Myocyte (in vitro differentiated cells): ENCODE measurements at places on chromosomes 13 and 19.

- peak; percentile 52 for DNase-seq
Observed at GRCh38 chr13:76864259-76864658, 21.9 kb downstream of the KCTD12 start.

DNA sequence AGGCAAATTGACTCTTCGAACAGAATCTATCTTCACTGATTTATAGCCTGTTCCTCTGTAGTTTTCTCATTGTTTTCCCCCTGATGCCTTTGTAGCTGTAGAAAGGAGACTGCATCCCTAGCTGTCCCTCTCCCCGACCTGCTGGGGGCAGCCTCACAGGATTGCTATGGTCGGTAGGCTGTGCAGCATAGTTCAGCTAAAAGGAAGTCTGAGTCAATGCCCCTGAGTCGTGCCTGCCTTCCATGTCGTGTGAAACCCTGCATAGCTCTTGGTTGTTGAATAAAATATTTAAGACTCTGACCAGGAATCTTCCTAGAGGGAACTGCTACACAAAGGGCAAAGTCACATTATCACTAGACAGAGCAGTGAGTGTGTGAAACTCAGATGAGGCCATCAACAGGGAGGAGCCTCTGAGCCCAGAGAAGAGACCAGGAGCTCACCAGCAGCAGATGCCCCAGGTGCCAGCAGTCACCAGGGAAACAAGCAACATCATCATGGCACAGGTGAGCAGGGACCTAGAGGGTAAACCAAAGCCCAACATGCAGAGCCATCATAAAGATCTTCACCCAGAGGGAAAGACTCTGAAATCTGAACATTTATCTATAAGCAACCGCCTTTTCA is 108.4 kb upstream of the NBEA start:
- peak; percentile 9 for DNase-seq

GRCh38 chr13:109148243-109148642 is 518.8 kb downstream of the MYO16 start:
- DNase-seq, result no peak

DNA sequence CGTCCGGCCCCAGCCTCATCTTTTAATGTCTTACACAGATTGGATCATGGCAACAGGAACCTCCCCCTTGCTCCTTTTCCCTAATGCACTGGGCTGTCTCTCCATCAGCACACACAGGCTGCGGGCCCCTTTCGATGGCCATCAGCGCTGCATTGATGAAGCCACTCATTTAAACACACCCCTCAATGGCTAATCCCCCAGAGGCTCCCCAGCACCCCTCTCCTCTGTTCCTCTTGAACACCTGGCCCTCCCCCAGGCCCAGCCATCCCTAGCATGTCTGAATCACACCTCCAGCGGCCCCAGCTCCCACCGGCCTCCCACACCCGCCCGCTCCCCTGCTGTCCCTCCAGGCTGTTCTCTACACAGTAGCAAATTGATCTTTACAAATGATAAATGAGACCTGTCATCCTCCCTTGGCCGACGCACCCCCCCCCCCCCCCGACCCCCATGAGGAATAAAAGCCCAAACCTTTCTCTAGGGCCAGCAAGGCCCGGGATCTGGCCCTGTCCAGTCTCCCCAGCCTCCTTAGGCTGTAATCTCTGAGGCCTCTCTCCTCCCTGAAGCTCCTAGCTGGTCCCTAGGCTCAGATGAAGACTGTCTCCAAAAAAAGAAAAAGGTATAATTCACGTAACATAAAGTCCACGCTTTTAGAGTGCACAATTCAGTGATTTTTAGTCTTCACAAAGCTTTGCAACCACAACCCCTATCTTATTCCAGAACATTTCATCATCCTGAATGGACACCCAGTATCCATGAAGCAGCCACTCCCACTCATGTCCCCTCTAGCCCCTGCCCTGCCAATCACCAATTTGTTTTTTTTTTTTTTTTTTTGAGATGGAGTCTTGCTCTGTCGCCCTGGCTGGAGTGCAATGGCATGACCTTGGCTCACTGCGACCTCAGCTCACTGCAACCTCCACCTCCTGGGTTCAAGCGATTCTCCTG is 7.4 kb downstream of the RPL28 start:
- DNase-seq, result no peak

GRCh38 chr13:46051968-46052318 is 603 bp downstream of the ZC3H13 start:
- no peak for DNase-seq

GRCh38 chr13:106695139-106695538 is 127.2 kb upstream of the ARGLU1 start:
- no peak for DNase-seq

DNA sequence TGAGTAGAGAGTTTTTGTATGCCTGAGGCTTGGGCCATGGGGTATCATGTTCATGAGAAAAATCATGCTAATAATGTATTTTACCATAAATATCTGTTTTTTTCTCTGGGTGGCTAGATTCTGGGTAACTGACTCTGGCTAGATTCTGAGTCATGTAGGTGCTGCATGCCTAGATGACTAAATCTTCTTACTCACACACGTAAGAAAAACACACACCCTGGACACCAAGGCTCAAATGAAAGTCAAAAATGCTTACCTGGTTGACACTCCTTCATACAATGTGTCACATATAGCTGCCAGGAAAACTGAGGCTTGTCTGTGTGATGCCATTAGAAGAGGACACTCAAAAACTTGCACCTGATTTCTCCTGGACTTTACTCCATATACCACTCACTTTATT is 597.4 kb upstream of the SLITRK1 start:
- DNase-seq, result no peak

DNA sequence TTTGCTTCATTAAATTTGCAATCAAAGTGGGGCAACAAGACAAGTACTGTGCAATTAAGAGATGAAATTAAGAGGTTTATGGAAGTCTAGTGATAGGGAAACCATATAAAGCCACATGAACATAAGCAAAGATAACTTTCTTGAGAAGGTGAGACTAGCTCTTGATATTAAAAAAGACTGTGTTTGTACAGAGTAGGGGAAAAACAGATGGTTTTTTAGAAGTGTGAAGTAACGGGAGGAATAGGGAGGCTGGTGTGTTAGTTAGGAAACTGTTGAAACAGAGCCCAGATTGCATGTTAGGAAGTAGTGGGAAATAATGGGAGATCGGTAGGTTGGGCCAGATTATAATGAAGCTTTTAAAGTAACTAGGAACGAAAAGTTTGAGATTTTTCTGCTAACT is 149.8 kb upstream of the FREM2 start:
- no peak for DNase-seq

DNA sequence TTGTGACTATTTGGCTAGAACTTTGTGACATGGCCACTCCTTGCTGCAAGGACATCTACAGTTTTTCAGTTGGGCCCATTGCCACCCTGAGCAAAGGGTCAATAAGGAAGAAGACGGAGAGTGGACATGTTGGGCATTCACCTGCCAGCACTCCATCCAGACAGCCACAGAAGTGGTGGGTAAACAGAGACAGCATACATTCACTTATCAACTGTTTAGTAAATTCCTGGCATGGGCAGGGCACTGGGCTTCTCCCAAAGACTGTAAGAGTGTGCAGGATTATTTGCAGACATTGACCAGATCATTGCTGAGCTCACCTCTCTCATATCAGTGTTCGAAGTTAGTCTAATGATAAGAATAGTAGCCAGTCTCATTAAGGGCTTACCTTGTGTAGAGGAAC is 29.2 kb downstream of the SIPA1L3 start:
- DNase-seq, result no peak

- no peak for DNase-seq
Observed at GRCh38 chr13:98941126-98941525, 36.7 kb downstream of the DOCK9 start.

GRCh38 chr19:39139305-39139874 is 13.8 kb downstream of the PAK4 start:
- DNase-seq, result no peak
